ENCODE measurements at places on chromosomes 7 and 10.

DNA sequence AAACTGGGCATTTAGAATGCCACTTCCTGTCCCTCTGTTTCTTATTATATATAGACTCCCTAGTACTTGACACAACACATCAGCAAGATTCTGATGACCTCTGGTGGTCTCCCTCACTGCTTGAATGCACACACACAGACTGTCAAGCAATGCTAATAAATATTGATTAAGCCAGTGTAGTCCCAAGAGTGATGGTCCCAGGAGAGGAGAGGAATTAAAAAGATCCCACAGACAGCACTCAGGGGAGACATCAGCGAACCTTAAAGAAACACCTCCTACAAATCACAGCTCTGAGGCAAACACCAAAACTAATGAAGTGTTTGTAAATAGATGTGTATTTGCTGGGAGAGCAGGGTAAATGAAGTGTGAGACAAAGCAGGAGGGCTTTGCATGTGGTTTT lies 1291.2 kb downstream of the XPNPEP1 start:
- no peak for DNase-seq

- DNase-seq = no peak
Measured at GRCh38 chr7:56287429-56288138, 171.4 kb upstream of the NUPR2 start.

- DNase-seq = no peak
Measured at GRCh38 chr7:21603462-21603861, 60.6 kb downstream of the DNAH11 start.

DNA sequence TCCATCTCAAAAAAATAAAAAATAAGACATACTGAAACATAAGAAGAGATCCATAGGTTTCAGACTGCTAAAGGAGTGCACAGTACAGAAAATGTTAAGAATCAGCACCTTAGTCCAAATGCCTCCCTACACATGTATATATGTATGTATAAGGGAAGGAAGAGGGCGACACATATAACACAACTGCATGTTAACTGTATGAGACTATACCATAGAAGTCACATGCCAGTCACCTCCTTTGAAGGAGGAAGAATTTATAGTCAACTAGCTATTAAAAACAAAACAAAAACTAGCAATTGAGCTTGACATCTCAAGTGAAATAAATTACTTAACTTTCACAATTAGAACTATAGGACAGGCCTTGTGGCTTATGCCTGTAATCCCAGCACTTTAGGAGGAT lies 50.4 kb downstream of the IGF2BP3 start:
- no peak for DNase-seq

GRCh38 chr10:17805921-17806577 lies 3.1 kb upstream of the MRC1 start:
- DNase-seq = peak; percentile 20

GRCh38 chr7:24191362-24191761 lies 92.6 kb upstream of the NPY start:
- no peak for DNase-seq

DNA sequence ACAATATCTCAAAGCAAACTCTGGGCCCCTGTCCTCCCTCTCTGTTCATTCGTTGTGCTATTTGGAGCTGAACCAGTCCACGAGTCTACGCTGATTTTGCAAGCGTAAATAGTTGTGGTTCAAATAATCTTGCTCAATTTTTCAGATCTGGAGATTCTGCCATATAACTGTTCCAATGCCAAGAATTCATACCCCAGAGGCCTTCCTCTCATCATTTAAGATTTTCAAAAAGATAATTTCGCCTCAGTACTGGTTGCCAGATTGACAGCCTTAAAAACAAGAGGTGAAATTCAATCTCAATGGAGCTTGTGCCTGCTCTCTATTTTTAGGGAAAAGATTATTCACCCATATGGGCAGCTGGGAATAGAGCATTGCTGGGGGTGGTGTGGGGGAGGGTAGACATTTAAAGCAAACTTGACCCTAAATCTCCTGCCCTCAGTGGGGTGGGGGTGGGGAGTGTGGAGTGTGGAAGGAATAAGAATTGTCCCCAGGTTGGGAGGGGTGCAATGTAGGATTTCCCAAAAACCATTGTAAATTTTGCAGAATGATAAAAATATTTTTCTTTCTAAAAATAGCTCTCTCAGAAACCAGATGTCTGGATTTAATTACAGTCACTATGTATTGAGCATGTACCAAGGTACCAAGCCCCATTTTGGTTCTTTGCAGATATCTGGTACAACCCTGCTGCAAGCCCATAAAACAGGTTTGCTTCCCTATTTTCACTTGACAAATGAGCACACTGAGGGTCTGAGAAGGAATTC lies 104.7 kb upstream of the EEPD1 start:
- DNase-seq = no peak

GRCh38 chr7:118629898-118630438 lies 405.5 kb downstream of the ANKRD7 start:
- DNase-seq = no peak

DNA sequence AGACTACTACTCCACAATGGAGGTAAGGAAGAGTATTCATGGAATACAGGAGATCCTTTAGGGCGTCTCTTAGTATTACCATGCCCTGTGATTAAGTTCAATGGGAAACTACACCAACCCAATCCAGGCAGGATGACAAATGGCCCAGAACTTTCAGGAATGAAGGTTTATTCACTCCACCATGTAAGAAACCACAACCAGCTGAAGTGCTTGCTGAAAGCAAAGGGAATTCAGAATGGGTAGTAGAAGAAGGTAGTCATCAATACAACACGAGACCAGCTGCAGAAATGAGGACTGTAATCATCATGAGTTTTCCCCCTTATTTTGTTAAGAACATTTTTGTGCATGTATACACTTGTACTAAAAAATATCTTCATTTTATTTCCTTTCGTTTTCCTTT lies 76.6 kb downstream of the GPR37 start:
- DNase-seq = no peak

DNA sequence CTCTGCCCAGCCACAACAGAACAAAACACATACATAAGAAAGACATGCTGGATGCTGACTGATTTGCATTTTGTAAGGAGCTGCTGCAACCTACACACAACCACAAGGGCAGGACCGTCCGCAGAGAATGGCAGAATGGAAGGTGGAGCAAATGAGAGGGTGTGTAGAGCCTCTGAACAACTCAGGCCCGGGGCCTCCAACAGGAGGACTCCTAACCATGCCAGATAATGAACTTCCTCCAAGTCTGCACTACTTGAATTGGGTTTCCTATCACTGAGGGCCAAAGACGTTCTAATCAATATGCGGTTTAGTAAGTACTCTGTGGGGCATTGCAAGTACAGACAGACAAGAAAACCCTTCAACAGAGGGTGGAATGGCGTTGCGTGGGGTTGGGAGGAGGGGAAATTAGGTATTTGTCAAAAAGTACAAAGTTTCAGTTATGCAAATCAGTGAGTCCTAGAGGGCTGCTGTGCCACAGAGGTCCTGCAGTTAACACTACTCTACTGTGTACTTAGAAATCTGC lies 14.6 kb downstream of the VOPP1 start:
- DNase-seq = peak; percentile 32

DNA sequence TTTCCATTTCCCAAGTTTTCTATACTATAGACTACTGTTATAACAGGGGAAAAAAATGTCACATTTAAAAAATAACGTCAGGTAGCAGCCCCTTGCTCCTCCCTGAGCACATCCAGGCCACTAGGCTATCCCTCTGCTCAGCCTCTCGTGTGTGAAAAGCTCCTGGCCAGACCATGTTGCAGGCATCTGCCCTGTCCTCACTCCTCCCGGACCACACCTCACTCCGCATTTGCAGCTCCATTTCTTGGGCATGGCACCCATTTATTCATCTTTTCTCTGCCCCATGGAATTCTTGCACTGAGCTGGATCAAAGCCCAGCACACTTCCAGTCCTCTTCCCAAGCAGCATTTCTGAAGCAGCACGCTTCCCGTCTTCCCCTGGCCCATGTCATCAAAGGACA lies 1.4 kb upstream of the GDF2 start:
- DNase-seq = no peak

- DNase-seq = no peak
Measured at GRCh38 chr10:99673492-99673891, 14.2 kb downstream of the ENTPD7 start.

DNA sequence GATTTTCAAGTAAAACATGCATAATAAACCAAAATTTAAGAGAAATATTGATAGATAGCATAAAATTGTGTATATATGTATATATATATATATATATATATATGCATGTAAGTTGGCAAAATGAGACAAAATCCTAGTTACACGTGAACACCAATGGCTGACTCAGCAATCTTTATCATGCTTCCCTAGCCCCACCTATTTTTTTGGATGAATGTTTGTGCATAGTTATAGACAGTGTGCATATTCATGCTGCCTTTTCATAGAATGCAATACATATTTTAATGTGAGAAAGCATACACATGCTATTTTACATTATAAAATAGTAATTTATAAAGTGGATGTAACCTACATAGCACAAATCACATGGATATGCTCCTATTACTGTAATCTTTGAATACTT lies 230.3 kb downstream of the SH2D4B start:
- no peak for DNase-seq

GRCh38 chr10:125213541-125214282 lies 53.3 kb upstream of the CTBP2 start:
- DNase-seq = no peak

- DNase-seq = no peak
Measured at GRCh38 chr7:134174795-134175261, 47.7 kb downstream of the LRGUK start.

GRCh38 chr7:5635461-5636445 lies 145.7 kb downstream of the RNF216 start:
- no peak for DNase-seq

GRCh38 chr10:103622935-103623574 lies 129.6 kb downstream of the NEURL1 start:
- no peak for DNase-seq

DNA sequence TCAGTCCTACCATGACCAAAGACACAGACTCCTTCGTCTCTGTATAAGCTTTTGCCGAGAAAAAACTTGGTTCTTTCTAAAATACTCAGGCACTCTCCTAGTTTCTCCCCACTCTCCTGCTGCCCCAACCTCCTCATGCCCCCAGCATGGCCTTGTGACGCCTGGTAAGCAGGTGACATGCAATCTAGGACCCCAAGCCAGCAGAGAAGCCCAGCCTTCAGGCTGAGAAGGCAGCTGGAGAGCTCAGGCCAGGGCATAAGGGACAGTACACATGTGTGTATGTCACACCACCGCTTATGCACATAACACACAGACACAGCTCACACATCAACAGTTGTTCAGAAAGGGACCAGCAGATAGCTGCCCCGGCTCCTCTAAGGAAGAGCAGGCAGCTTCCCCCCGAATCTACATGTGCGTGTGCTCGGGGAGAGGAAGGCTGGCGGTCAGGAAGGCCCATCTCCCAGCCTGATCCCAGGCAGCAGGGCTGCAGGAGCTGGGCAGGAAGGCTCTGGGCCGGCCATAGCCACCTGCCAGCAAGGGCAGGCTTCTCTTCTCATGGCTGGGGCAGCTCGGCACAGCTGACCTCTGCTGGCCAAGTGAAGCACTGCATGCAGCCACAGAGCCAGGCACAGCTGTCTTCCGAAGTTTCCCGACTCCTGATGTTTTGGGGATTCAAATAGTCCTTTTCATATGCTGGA lies 8.5 kb downstream of the DDX56 start:
- DNase-seq = peak; percentile 68

DNA sequence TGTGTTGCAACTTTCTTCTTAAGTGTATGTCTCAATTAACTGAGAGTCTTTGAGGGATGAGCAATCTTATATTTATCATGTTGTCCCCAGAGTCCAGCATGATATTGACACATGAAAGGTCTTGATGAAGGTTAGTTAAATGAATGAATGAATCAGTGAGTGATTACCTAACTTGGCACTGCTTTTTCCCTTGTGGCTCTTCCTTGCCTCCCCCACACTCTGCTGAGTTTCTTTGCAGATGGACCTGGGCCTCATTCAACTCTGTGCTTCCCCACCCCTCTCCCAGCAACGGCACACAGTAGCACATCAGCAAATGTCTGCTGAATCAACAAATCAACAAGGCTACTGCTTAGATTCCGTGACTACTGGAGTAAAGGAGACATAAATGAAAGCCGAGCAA lies 235.1 kb upstream of the CXCL12 start:
- DNase-seq = no peak

DNA sequence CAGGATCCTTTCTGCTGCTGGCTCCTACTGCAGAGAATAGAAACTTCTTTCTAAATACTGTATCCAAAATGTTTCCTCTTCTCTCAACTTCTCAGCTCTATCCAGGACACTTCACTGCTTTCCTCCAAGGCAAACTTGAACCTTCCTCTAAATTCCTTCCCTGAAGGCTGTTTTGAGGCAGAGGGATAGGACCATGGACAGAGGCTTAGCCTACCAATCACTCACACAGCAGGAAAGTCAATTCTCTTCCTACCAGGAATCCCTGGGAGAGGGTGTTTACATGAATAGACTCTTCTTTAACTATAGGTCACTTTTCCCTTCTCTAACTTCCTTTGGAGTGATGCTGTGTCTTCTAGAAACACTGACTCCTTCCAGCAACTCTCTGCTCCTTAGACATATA lies 115.6 kb upstream of the MKLN1 start:
- no peak for DNase-seq

GRCh38 chr10:60286559-60286958 lies 103.1 kb downstream of the ANK3 start:
- DNase-seq = no peak

DNA sequence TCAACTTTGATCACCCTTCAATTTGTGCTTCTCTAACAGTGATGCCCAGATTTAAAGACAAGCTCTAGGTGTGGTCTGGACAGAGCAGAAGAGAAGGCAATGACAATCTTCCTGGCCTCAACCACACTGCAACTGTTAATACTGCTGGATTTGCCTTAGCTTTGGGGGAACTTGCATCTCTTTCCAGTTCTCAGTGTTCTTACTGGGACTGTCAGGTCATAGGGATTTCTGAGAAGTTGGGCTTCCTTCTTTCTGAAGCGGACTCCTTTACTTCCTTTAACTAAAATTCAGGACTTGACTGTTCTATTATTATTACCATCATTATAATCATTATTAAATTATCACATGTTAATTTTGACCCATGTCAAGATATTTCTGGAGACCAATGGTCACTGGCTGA lies 80.8 kb downstream of the OSBPL3 start:
- no peak for DNase-seq

- peak; percentile 46 for DNase-seq
Measured at GRCh38 chr10:3950676-3951275, 165.8 kb upstream of the KLF6 start.

DNA sequence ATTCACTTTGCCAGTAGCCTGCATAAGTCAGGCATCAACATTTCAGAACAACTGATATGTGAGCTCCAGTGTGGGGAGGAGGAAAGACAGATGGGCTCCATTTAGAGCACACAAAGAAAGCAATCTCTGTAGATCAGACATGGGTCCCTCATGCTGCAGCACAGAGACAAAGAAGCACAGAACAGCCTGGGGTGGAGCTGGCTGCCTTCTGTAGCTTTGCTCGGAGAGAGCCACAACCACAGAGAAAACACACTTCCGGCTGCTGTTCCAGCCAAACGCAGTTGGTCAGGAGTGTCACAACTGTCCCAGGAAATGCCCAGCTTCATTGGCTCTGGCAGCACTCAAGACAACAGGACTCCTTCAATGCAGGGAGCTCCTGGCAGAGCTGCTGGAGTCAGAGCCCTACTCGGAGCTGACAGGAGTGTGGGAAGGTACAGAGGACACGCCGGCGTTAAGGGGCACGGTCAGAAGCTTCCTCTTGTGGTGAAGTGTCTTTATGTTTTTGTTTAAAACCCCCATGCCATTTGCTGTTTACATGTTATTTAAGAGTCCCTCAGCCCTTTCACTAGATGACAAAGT lies 494.4 kb downstream of the TCERG1L start:
- DNase-seq = no peak

GRCh38 chr10:101858723-101859500 lies 15.3 kb upstream of the KCNIP2 start:
- no peak for DNase-seq

GRCh38 chr7:107998660-107999480 lies 4.1 kb downstream of the LAMB1 start:
- no peak for DNase-seq

All from activated naive CD8-positive, alpha-beta T cell treated with anti-CD3 and anti-CD28 coated beads, Interleukin-2, amount 50 U/mL, for 24 hours (primary cell).